Endodermal cell (in vitro differentiated cells): ENCODE measurements at places on chromosomes 16 and 17. TPM values are rescaled to one million over a fixed set of nuclear protein-coding genes. Genes with fewer than 3 reads are reported as not detected.

Gene PRSS8
- total RNA-seq, result 73.3 to 80.8 TPM (median 80.1 TPM) in 3 replicates

GRCh38 chr16:46968063-46968435 is 5.4 kb downstream of the DNAJA2 start:
- H3K4me3 ChIP-seq, result no peak overlapping the region
- H3K4me1 ChIP-seq, result no peaks in the 10 kb centered on the region
- DNase-seq, result no peak
- peaks cover 83% of the 10 kb centered on the region for H3K36me3 ChIP-seq

- H3K4me3 ChIP-seq, result no peak overlapping the region
- no peaks in the 10 kb centered on the region for H3K4me1 ChIP-seq
- H3K27ac ChIP-seq, result no peak overlapping the region
- DNase-seq, result no peak
- peaks cover 19% of the 10 kb centered on the region for H3K36me3 ChIP-seq
Observed at GRCh38 chr17:67696347-67696746, 21.4 kb upstream of the NOL11 start.

GRCh38 chr16:56295739-56296527 is 104.6 kb downstream of the GNAO1 start:
- no peak overlapping the region for H3K4me3 ChIP-seq
- peaks cover 5% of the 10 kb centered on the region for H3K4me1 ChIP-seq
- H3K27ac ChIP-seq, result peak overlapping the region; percentile 97
- H3K27me3 ChIP-seq, result peaks cover 57% of the 10 kb centered on the region

DNA sequence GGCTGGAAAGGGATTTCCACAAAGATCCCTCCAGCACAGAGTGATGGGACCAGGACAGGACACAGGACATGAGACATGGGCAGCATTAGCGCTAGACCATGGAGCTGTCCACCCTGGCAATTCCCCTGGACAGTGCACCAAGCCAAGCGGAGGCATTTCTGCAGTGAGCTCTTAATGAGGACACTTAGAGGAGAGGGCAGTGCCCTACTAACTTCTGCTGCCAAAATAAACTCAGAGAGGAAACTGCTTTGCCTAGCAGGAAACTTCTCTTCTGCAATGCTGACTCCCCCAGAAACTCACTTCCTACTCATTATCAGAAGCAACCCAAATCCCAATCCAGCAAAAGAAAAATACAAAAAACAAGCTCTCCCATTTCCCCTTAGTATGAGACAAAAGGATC is 119.2 kb downstream of the HS3ST2 start:
- H3K36me3 ChIP-seq, result no peaks in the 10 kb centered on the region
- peaks cover 7% of the 10 kb centered on the region for H3K27me3 ChIP-seq
- no peak for DNase-seq

GRCh38 chr17:42311240-42312034 is 23.1 kb downstream of the STAT5A start:
- no peaks in the 10 kb centered on the region for H3K4me1 ChIP-seq
- H3K36me3 ChIP-seq, result peaks cover 5% of the 10 kb centered on the region
- peak overlapping the region; percentile 47 for H3K27ac ChIP-seq
- DNase-seq, result no peak
- no peaks in the 10 kb centered on the region for H3K27me3 ChIP-seq
- no peak overlapping the region for H3K4me3 ChIP-seq

Gene CASKIN2
- total RNA-seq, result 10.6 to 26.4 TPM (median 25.2 TPM) in 3 replicates

DNA sequence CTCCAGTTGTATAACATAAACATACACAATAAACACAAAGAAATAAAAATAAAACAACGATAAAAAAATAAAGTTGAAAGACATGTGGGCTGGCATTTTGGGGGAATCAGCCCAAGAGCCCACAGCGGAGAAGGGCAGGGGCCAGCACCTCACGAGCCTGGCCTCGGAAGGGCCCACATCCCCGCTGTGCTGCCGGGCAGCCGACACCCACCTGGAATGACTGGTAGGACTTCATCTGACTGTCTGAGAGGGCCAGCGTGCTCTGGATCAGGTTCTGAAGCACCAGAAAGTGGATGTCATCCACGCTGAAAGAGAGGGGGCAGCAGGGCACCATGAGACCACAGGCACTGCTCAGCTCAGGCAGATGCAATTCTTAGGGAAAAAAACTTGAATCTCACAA is 73.5 kb downstream of the GTF3C1 start:
- no peak for DNase-seq
- H3K27me3 ChIP-seq, result no peaks in the 10 kb centered on the region
- H3K4me1 ChIP-seq, result no peaks in the 10 kb centered on the region

GRCh38 chr17:42669977-42670788 is 6.6 kb downstream of the PLEKHH3 start:
- DNase-seq, result peak; percentile 97
- H3K27ac ChIP-seq, result no peak overlapping the region

Gene SOX8
- 0.67 to 0.77 TPM (median 0.69 TPM) in 3 replicates for total RNA-seq

Gene KCNH6
- 0.33 to 0.95 TPM (median 0.80 TPM) in 3 replicates for total RNA-seq

Gene SBK1
- total RNA-seq, result 55.3 and 55.9 TPM in 2 replicates

- H3K4me1 ChIP-seq, result no peaks in the 10 kb centered on the region
- H3K27ac ChIP-seq, result no peak overlapping the region
- peak; percentile 40 for DNase-seq
- H3K4me3 ChIP-seq, result no peak overlapping the region
Observed at GRCh38 chr16:11398136-11398535, 52.9 kb downstream of the RMI2 start.

GRCh38 chr17:75352079-75352569 is 53.4 kb downstream of the GRB2 start:
- peak; percentile 87 for DNase-seq
- no peaks in the 10 kb centered on the region for H3K27me3 ChIP-seq
- H3K36me3 ChIP-seq, result peaks cover 12% of the 10 kb centered on the region
- H3K4me1 ChIP-seq, result peaks cover 6% of the 10 kb centered on the region
- no peak overlapping the region for H3K4me3 ChIP-seq

DNA sequence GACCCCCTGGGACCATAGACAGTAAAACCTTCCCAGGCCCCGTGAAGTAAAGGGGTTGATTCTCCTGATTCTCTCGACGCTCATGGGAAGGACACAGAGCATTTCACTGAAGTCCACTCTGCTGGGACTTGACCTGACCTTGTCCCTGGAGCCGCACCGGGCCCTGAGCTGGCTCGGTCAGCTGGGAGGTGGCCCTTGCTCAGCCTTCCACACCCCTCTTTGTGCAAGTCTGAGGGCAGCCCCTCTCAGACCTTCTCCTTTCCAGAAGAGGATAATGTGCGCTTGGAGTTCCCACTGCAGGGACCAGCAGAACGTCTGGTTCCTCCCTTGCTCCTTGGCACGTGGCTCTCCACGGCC is 115.5 kb downstream of the RAP1GAP2 start:
- H3K36me3 ChIP-seq, result peaks cover 1% of the 10 kb centered on the region
- H3K27me3 ChIP-seq, result no peaks in the 10 kb centered on the region
- no peak overlapping the region for H3K4me3 ChIP-seq
- no peak for DNase-seq
- no peak overlapping the region for H3K27ac ChIP-seq
- H3K4me1 ChIP-seq, result no peaks in the 10 kb centered on the region

- peaks cover 10% of the 10 kb centered on the region for H3K4me1 ChIP-seq
- no peaks in the 10 kb centered on the region for H3K36me3 ChIP-seq
- H3K4me3 ChIP-seq, result no peak overlapping the region
- no peaks in the 10 kb centered on the region for H3K27me3 ChIP-seq
- peak; percentile 57 for DNase-seq
Observed at GRCh38 chr16:77373726-77374125, 61.1 kb downstream of the ADAMTS18 start.

DNA sequence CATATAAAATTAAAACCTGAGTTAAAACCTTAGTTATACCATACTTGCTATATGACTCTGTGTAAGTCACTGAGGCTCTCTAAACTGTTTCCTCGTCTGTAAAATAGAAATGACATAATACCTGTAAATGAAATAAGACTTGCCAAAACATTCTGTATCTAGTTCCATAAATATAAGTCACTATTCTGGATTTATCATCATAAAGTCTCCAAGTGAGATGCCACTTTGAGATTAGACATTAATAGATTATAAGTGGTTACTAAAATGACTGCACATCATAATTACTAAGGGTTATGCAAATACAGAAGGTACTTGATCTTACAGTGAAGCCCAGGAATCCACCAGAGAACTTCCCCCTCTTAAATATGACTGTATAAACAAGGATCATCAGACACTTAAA is 12.0 kb upstream of the BRIP1 start:
- H3K27ac ChIP-seq, result no peak overlapping the region
- no peak for DNase-seq
- H3K27me3 ChIP-seq, result no peaks in the 10 kb centered on the region

DNA sequence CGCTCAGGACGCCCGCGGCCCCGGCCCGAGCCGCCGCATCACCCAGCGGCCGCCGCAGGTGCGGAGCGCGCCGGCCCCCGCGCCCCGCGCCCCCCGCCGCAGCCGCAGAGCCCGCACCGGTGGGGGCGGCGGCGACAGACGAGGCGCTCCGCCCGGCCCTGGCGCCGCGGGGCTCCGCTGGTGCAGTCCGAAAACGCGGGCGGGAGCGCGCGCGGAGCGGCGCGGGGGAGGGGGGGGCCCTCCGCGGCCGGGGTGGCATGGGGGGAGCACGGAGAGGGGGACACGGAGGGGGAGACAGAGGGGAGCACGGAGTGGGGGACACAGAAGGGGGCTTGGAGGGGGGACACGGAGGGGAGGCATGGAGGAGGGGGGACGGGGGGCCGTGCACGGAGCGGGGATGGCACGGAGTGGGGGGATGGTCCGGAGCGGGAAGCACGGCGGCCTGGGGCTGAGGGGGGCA is at the start of gene AATK:
Gene AATK (minus strand): TSS at position 189 of the 460 bp plus-strand sequence. CDS start 229 bp downstream, outside the sequence.
- peak within 1 kb of the TSS; percentile 17 for H3K27ac ChIP-seq
- no peak for DNase-seq
- H3K27me3 ChIP-seq, result peaks cover 6% of the 10 kb centered on the region

DNA sequence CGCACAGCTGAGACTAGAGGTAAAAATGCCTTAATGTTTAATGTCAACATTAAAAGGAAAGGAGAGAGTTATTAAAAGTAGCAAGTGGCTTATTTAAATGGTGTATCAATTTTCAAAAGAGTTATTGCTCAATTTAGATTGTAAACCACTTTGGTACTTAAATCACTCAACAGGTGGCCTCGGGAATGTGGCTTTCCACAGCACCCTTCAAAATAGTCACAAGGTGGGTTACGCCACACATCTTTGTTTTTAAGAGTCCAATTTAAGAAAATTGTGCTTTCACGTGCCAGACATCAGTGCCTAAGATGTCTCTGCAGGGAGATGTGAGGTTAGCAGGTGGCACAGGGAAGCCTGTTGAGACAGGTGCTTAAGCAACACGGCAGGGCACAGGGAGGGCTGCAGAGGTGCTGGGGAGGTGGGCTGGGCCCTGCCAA is 27.5 kb upstream of the ADCY7 start:
- no peak overlapping the region for H3K4me3 ChIP-seq
- no peaks in the 10 kb centered on the region for H3K27me3 ChIP-seq
- DNase-seq, result no peak
- no peak overlapping the region for H3K27ac ChIP-seq

Gene SALL1
- 60.6 to 185 TPM (median 172 TPM) in 3 replicates for total RNA-seq

DNA sequence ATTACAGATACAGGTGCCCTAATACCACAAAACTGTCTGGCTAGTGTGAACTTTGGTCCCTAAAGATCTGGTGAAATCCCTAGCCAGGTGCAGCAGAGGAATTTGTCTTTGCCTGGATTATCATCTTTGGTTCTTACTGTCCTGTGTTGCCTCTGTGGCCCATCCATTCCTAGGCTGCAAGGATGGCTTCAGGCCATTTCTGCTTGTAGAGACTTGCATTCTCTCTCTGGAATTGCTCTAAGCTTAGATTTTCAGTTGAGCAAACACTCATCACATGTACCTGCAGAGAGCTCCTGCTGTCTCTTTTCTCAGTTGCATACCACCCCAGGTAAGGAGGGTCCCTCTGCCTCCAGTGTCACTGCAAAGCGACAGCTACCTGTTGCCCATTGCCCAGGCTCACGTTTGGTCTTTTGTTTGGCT is 114.9 kb downstream of the PRKCA start:
- H3K36me3 ChIP-seq, result no peaks in the 10 kb centered on the region
- no peak overlapping the region for H3K4me3 ChIP-seq
- no peaks in the 10 kb centered on the region for H3K27me3 ChIP-seq
- H3K27ac ChIP-seq, result no peak overlapping the region

Gene IRF8
- 0.50 to 0.75 TPM in 2 of 3 replicates, not detected in the other for total RNA-seq

GRCh38 chr16:565419-566330 is 1.1 kb upstream of the NHLRC4 start:
- DNase-seq, result no peak
- H3K27me3 ChIP-seq, result peaks cover 21% of the 10 kb centered on the region
- no peak overlapping the region for H3K4me3 ChIP-seq
- H3K4me1 ChIP-seq, result peaks cover 7% of the 10 kb centered on the region
- H3K36me3 ChIP-seq, result no peaks in the 10 kb centered on the region

Gene CD300A
- total RNA-seq, result not detected in 2 replicates

Gene PDILT
- not detected in 2 replicates for total RNA-seq

GRCh38 chr17:81511804-81512561 is 616 bp downstream of the ACTG1 start:
- H3K27ac ChIP-seq, result peak overlapping the region; percentile 87
- DNase-seq, result peak; percentile 67
- no peaks in the 10 kb centered on the region for H3K27me3 ChIP-seq

Gene GPRC5B
- 26.6 to 45.4 TPM (median 39.5 TPM) in 3 replicates for total RNA-seq

DNA sequence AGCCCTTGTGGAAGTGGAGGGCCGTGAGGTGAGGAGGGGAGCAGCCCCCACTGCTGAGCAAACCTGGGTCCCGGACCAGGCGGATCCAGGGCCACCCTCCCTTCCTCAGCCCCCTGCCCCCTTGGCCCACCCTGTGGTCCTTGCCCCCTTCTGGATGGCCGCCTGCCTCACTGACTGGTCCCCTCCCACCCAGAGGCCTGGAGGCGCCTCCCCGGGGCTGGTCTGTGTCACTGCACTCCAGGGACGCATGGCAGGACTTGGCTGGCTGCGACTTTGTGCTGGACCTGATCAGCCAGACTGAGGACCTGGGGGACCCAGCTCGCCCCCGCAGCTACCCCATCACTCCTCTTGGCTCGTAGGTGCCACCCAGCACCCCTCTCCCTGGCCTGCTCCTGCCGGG is 19.2 kb upstream of the SMIM5 start:
- H3K27me3 ChIP-seq, result no peaks in the 10 kb centered on the region
- no peaks in the 10 kb centered on the region for H3K4me1 ChIP-seq
- no peaks in the 10 kb centered on the region for H3K36me3 ChIP-seq
- no peak overlapping the region for H3K4me3 ChIP-seq
- no peak overlapping the region for H3K27ac ChIP-seq

- H3K4me1 ChIP-seq, result peaks cover 36% of the 10 kb centered on the region
- no peaks in the 10 kb centered on the region for H3K36me3 ChIP-seq
- DNase-seq, result no peak
Observed at GRCh38 chr16:4376126-4376892, 4.7 kb downstream of the VASN start.

- peaks cover 25% of the 10 kb centered on the region for H3K27me3 ChIP-seq
- H3K36me3 ChIP-seq, result no peaks in the 10 kb centered on the region
- H3K4me1 ChIP-seq, result no peaks in the 10 kb centered on the region
- DNase-seq, result no peak
- no peak overlapping the region for H3K4me3 ChIP-seq
Observed at GRCh38 chr16:73176577-73177013, 128.7 kb upstream of the ZFHX3 start.
